Fibroblast of skin of back (primary cell): ENCODE measurements at places on chromosomes 12 and 14.

DNA sequence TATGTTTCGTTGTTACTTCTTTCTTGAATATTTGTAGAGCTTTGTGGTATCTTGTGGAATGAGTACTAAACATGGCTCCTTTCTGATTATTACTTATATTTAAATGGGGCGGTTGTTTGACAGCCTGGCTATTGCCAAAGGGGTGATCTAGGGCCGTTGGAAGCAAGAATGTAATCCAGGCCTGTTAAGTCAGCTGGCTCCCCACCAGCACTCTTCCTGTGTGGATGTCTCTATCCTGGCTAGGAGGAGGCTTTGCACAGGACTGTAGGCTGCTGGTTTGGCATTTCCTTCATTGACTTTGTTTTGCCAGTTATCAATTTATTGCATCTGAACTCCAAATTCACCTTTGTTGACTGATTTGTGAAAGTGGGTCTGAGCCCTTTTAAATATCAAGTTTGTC, 5.6 kb downstream of the FAM234B start:
- peak; percentile 26 for DNase-seq

GRCh38 chr14:60245380-60246177, 3.4 kb upstream of the PPM1A start:
- DNase-seq: no peak

- DNase-seq: peak; percentile 50
Measured at GRCh38 chr12:69154585-69155363, 84.6 kb upstream of the CPSF6 start.

DNA sequence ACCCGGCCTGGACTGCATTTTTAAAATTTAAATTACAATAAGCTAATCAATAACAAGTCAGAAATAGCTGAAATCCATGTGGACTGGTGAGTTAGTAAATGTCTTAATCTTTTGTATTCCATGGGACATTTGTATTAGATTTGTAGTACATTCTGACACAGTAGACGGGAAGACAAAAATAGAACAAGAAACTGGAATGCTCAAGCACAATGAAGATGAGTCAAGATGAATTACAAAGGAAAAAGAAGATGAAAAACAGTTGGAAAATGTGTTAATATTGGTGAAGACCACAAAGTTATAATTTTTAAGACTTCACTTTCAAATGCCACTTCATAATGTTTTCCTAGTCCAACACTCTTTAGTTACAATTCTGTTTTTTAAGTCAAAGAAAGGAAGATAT, 97.8 kb upstream of the FERMT2 start:
- peak; percentile 55 for DNase-seq

GRCh38 chr14:73245480-73246325, 8.4 kb downstream of the PAPLN start:
- peak; percentile 40 for DNase-seq

DNA sequence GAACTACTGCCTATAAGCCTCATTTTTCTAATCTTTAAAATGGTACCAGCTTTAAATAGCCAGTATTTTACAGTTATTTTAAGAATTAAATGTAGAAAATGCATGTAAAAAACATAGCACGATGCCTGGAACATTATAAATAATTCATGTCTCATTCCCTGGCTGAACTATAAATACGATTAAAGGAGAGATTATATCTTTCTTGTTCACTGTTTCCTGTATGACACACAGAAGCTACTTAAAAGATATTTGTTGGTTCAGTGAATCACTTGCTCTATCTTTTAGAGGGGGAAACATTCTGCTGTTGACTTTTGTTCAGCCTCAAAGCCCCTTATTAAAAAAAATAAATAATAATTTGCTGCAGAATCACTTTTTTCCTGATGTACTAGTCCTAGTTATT, 406.9 kb downstream of the LRFN5 start:
- peak; percentile 36 for DNase-seq

DNA sequence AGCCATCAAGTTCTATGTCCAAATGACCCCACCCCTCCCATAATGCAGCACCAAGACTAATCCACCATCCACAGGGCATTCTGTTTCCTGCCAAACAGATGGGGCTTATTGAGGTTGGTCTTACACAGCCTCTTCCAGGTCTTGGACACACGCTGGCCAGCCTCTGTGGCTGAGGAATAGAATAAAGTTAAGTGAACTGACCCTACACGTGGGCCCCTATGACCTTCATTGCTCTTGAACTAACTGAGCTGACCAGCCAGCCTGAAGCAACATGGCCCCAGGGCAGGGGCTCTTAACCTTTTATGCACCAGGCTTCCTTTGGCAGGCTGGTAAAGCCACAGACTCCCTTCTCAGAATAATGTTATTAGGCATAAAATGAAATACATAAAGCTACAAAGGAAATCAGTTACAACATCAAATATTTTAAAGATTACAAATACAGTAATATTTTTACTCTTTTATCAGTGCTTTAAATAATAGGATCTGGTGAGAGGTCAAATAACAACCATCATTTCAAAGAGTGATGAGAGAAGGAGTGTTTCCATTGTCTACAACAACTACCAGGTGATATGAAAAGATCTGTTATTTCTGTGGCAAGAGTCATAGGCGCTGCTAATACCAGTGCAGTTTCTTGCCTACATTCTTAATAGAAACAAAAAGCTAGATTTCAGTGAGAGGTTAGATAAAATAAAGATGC, 192.9 kb upstream of the NUDT4 start:
- DNase-seq: no peak

DNA sequence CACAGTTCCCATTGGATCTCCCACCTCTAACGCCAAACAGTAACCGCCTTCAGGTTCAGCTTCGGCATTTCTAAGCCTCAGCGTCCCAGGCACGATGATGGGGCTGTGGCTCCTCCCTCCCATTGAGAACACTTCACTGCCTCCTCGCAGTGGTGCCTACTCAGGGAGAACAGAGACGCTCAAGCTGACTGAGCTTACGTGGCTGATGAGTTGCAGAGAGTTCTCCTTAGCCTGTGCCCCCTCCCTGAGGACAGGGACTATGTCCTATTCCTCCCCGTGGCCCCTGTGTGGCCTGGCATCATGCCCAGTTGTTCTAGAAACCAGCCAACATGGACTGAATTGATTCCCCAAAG, 87.0 kb downstream of the ITPK1 start:
- DNase-seq: no peak
